ENCODE measurements at places on chromosomes 6 and 20.

GRCh38 chr6:24606200-24606930, 39.6 kb downstream of the KIAA0319 start:
- no peak for DNase-seq

DNA sequence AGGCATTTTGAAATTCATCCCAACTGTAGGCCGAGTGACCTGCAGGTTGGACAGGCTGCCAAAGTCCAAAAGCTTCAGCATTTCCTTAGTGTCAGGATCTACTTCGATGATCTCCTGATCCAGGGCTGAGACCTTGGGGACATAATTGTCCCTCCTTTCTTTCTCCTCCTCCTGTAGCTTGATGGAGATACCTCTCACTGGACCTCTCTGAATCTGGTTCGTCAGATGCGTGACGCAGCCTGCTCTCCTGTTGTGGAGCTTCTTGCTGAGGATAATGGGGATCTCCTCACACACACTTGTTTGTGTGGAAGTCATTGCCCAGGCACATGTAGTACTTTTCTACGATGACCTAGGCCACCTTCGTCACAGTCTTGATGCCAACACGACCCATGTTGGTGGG, 1.5 kb upstream of the MAS1L start:
- DNase-seq = no peak

DNA sequence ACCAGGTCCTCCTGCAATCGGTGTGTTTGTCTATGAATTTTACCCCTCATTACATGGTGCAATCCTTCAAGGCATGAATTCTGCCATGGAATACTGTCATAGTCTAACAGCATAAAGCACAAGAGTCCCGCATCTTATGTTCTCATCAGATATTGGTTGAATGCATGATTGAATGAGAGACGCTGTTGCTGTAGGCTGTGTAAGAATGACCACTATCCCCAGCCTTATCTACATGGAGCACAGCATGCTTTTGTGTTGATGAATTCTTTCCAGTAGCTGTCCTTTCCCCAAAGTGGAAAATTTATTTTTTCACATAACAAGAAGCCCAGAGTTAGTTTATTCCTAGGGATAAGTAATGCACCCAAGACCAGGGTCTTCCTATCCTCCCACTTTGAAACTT, 5.6 kb upstream of the TRAM2 start:
- DNase-seq = no peak

GRCh38 chr6:6818078-6818639, 229.6 kb downstream of the LY86 start:
- no peak for DNase-seq
